Left forelimb (tissue), 1 donor: ENCODE measurements at places on chromosomes 11 and 22.

- no peak for DNase-seq
These were observed 540.3 kb upstream of the CADM1 start for GRCh38 chr11:116044520-116044919.

GRCh38 chr11:75301131-75301530 is 50.3 kb downstream of the ARRB1 start:
- no peak for DNase-seq

- DNase-seq = no peak
These were observed 32.3 kb upstream of the JAM3 start for GRCh38 chr11:134036492-134037045.

GRCh38 chr11:60700689-60701468 is 1.5 kb downstream of the MS4A8 start:
- DNase-seq = no peak

DNA sequence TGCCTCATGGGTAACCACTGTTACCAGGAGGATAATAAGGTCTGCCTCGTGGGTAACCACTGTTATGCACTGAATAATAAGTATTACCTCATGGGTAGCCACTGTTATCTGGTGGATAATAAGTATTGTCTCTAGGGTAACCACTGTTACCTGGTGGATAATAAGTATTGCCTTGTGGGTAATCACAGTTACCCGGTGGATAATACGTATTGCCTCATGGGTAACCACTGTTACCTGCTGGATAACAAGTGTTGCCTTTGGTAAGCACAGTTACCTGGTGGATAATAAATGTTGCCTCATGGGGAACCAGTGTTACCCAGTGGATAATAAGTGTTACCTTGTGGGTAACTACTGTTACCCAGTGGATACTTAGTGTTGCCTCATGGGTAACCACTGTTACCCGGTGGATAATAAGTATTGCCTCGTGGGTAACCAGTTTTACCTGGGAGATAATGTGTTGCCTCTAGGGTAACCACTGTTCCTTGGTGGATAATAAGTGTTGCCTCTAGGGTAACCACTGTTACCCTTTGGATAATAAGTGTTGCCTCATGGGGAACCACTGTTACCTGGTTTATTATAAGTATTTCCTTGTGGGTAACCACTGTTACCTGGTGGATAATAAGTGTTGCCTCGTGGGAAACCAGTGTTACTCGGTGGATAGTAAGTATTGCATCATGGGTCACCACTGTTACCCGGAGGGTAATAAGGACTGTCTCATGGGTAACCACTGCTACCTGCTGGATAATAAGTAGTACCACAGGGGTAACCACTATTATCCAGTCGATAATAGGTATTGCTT is 10.6 kb upstream of the NXPE4 start:
- no peak for DNase-seq
